ENCODE measurements at places on chromosomes 3 and 15.
A peak's percentile ranks its signal among the peaks of the same experiment; 100 is the strongest.

DNA sequence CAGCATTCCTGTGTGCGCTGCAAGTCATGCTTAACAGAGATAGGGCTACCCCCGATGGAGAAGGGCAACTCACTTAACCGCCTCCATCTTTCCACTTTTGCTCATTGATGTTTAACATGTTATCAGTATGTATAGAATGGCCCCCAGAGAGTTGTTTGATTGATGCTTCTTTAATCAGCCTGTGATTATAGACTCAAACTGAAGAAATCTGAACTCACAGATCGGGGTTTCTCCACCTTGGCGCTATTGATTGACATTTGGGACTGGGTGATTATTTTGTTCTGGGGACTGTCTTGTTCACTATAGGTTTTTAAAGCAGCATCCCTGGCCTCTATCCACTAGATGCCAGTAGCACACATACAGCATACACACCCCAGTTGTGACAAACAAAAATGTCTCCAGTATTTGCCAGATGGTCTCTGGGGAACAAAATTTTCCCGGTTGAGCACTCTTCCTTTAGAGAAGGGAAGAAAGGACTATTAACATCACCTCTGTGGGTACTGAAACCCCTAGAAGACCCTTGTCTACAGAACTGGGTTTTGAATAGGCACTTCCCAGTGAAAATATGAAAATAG lies 54.4 kb downstream of the LARS2 start:
- DNase-seq: no peak

DNA sequence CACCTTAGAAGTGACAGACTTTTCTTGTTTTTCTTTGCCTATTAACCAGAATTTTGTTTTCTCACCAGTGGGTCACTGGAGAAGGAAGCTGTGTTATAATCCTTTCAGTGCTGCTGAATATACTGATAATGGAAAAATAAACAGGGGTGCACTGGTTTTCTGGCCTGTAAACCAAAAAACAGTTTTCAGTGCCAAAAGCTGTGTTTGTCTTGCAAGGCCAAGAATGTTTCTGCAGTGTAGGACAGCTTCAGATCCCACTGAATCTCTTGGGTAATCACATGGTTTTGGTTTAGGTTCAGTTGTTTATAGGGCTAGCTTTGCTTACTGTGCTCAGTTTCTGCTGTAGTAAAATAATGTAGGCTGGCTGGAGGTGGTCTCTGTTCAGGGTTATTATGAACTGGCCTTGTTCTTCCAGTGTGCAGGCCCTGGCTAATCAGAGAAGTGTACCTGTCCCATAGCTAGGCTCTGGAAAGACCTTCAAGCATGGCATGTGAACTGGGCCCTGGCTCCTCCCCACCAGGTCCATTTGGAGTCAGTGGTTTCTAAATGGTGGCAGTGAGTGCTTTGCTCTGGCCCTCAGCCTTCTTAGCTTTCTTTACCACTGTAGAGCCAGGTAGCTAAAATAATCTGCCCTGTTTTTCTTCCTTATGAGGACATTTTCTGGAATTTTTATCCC lies 18.7 kb downstream of the PDE8A start:
- DNase-seq: no peak

DNA sequence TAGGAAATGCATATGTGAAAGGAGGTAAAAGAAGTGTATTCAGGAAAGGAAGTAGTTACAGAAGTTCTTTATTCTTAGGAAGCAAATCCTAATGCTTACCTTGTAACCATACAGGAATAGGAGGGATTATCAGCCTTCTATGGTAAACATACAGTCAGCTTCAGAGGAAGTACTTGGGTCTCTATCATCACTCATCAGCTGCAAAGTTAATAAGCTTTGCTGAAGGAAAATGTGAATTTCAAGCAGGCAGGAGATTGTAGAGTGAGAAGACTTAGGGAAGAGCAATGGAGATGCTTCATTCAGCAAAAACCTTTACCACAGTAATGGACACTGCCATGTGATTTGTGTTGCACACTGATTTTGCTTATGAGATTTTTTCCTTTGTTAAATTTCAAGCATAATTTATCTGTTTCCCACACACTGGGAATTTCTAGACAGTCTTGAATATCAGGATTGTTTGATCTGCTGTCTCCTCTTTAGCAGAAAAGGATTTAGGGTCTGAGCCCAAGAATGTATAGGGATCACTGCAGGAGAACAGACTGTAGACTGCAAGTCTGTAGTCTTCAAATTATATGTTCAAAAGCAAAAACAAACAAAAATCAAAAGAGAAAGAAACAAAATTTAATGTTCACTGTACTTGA lies 150.8 kb downstream of the ZNF609 start:
- no peak for DNase-seq

GRCh38 chr15:27933562-27933961 lies 165.6 kb downstream of the OCA2 start:
- no peak for DNase-seq

DNA sequence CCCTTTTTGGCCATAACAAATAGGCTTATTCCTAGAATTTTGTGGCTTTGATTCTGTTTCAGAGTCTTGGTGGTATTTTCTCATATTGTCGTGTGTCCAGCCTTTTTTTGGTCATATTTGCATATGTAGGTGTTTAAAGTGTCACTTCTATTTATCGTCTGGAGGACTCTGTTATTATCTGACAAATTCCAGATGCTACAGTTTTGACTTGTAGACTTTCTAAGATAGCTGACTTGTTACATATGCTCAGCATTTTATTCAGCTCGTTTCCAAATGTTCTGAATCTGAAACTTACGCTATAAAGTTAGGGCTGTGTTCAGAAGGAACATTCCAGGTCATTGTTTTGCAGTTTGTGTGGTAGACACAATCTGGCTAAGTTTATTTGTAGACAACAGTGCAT lies 1.9 kb downstream of the PPP4R2 start:
- no peak for DNase-seq

DNA sequence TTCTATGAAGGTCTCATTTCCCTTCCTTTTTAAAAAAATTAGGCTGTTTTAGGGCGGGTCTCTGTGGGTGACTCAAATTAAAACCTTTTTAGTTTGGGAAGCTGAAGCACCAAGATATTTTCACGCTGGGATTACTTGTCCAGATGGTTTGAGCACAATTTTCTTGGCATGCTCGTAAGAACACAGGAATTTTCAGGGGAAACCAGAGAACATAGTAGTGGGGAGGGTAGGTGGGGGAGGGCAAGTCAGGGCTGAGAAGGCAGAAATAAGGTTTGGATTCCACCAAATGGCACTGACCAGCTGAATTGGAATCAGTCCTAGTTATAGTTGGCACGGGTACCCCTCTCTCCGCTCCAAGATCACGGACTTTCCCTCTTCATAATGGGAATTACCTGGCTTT lies 97.3 kb upstream of the LRIG1 start:
- DNase-seq: no peak

GRCh38 chr3:186964071-186964470 lies 33.7 kb downstream of the ST6GAL1 start:
- no peak for DNase-seq

GRCh38 chr15:77659350-77660321 lies 26.9 kb upstream of the LINGO1 start:
- DNase-seq: peak; percentile 9

DNA sequence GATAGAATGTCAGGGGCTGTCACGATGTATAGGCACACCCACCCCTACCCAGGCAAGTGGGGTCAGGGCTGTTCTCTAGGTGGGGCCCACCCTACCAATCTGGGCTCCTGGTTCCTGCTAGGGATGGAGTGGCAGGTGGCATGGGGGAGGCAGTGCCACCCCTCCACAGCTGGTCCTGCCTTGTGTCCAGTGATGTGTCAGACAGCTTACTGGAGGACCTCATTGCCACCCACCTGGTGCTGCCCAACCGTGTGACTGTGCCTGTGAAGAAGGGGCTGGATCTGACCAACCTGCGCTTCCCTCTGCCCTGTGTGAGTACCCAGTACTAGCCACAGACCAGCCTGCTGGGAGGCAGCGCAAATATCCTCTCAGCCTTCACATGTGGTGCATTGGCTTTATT lies 27.5 kb downstream of the ESYT3 start:
- no peak for DNase-seq

DNA sequence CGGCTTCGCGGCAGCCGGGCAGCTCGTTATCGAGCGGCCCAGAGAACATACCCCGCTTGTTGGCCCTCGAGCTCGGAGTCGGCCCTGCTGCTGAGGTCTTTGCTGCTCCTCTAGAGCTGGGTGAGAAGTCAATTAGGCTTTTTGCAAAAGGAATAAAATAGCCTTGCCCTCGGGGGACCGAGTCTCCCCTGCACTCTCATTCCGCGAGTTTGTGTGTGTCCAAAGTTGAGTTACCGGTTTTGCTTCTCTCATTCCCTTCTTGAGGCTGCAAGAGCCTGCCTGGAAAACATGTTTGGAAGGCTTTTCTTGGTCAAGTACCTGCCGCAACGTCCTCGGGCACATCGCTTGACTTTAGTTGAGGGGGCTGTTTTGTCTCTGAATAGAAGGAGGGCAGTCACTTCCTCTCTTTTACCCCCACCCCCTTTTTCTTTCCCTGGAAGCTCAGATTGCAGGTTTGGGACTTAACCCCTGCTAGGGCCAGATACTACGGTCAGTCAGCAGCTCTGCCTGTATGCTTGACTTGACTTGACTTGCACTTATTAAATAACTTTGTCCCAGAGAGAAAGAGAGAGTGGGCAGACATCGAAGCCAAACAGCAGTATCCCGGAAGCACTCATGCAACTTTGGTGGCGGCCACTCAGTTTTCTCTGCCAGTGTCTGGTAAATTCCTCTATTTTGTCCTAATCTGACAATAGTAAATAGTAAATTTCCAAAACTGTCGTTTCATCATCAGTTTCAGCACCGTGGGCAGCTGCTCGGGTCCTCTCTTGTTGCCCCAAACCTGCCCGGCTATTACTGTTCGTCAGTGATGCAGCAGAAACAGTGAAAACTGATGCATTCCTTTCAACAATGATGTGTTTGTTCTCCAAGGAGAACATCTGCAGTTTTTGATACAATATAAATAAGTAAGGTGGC lies 609 bp downstream of the RNF13 start:
- DNase-seq: no peak

DNA sequence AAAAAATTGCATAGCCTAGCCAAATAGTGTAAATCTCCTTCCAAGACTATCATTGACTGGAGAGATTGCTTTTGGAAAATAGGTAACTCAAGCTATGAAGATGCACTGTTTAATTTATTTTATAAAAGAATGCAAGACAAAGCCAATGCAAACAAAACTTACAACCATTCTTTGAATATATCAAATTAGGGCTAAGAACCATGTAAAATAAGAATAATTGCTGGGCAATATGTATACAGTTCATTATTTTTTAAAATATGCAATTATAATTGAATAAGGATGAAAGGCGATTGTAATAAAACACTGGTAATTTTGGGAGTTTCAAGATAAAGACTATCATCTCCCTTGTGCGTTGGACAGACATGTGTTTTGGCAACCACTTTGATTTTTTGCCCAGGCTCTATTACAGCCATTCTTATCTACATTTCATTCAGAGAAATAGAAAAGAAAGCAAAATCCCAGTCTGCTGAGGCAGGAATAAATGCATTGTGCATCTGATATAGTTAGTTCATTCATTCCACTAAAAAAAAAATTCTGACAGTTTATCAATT lies 242.3 kb upstream of the ROBO1 start:
- DNase-seq: no peak

DNA sequence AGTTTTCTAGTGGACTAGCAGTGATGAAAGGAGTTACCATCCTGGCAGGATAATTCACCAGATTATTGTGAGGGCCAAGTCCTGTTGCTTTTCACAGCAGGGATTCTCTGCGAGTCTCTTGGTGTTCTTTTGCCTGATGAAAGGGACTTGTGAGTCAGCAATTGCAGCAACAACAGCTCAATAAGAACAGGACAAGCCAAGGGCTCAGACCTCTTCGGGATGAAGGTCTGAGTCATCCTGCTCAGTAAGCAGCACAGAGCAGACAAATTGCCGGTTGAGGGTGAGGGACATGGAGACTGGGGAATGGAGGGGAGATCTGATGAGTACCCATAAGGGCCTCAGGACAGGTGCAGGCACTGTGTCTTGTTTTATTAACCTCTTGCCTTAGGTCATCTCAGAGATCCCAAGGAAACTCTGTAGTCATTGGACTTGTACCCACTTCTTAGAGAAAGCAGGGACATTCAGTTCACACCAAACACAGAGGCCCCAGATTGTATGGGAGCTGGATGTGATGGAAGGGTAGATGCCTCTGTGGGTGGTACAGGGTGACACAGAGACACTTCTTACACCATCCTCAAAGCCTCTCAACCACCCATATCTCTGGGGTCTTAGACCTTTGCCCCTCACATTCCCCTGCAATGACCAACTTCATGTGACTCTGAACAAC lies 173.8 kb upstream of the TLE3 start:
- no peak for DNase-seq

GRCh38 chr3:153573481-153573880 lies 411.5 kb downstream of the RAP2B start:
- no peak for DNase-seq

GRCh38 chr3:54954022-54954421 lies 26.2 kb upstream of the LRTM1 start:
- no peak for DNase-seq

DNA sequence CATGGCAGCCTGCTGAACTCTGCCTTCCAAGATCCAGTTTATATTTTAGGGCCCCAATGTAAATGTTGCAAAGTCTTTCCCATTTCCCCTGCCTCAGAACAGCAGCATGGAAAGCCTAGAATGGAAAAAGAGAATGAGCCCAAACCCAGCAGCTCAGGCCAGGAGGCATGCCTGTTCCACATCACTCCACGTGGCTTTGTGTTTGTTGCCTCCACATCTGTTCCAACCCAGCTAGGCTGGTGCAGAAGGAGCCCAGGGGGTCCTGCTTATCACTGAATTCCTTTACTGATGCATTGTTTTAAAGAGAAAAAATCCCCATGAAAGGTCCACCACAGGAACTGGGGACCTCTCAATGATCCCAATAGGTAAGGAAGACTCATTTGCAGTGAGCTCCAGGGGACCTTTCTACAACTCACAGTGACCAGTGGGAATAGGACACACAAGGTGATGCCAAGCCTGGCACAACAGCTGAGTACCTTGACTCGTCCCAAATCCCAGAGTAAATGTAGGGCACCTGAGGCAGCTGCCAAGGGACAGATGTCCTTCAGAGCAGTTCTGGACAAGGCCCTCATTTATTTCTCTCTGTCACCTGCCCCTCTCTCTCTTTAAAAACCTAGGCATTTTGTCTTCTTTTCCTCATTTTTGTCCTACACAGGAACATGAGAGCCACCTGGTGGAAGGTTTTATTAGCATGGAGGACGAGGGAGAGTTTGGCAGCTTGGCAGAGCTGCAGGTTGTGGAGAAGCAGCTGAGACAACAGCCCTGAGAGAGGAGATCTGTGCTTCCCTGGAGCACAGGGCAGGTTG lies 41.7 kb upstream of the ADAMTS17 start:
- DNase-seq: no peak

DNA sequence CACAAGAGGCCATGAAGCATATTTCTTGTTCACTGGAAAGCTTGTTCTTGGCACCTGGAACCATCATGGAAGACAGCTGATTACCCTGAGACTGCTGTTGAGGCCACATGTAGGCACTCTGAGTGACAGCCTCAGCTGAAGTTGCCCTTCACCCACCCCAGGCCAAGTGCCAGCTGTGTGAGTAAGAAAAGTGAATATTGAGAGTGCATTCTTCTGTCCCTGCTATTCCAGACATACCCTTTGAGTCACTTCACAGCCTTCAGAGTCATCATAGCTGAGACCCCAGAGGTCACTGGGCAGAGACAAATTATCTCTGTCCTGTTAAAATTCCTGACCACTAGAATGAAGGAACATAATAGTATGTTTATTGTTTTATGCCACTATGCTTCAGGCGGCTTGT lies 79.6 kb downstream of the NFKBIZ start:
- DNase-seq: no peak

All from stimulated activated CD8-positive, alpha-beta memory T cell treated with anti-CD3 and anti-CD28 coated beads, Interleukin-2, amount 100 ng/mL, for 48 hours (primary cell).